ENCODE measurements at places on chromosomes 5 and 9.
A peak's percentile ranks its signal among the peaks of the same experiment; 100 is the strongest.

DNA sequence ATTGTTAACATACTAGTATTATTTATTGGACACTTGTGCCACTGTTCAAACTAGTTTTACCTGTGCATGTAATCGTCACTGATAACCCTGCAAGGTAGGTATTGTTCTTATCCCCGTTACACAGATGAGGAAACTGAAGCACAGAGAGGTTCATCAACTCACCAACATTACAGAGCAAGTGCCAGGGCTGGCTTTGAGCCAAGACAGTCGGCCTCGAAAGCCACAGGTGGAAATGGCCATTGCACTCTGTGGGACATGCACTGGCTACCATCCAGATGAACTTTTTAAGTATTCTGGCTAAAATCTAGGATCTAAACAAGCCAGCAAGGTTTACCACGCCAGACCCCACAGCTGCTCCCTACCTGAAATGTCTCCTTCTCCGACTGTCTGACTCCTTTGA lies 57.9 kb downstream of the TEX10 start:
- DNase-seq: no peak

DNA sequence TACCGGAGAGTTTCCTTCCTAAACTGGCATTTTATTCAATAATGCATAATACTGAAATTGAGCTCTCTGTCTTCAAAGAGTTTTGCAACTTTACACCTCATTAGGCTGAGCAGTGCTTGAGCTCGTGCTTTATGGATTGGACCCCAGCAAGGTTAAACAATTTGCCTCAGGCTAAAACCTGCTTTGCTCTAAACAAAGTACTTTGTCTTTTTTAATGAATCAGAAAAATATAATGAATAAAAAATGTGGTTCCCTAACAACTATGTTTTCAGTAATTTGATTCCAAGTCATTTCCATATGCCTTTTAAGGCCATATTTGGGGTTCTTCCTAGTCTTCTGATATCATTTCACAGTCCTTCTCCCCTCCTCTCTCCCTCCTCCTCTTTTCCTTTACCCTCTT lies 20.0 kb downstream of the ZNF366 start:
- no peak for DNase-seq

GRCh38 chr9:98324801-98325200 lies 69.4 kb upstream of the TBC1D2 start:
- no peak for DNase-seq

GRCh38 chr5:148992265-148992664 lies 70.6 kb downstream of the SH3TC2 start:
- no peak for DNase-seq

DNA sequence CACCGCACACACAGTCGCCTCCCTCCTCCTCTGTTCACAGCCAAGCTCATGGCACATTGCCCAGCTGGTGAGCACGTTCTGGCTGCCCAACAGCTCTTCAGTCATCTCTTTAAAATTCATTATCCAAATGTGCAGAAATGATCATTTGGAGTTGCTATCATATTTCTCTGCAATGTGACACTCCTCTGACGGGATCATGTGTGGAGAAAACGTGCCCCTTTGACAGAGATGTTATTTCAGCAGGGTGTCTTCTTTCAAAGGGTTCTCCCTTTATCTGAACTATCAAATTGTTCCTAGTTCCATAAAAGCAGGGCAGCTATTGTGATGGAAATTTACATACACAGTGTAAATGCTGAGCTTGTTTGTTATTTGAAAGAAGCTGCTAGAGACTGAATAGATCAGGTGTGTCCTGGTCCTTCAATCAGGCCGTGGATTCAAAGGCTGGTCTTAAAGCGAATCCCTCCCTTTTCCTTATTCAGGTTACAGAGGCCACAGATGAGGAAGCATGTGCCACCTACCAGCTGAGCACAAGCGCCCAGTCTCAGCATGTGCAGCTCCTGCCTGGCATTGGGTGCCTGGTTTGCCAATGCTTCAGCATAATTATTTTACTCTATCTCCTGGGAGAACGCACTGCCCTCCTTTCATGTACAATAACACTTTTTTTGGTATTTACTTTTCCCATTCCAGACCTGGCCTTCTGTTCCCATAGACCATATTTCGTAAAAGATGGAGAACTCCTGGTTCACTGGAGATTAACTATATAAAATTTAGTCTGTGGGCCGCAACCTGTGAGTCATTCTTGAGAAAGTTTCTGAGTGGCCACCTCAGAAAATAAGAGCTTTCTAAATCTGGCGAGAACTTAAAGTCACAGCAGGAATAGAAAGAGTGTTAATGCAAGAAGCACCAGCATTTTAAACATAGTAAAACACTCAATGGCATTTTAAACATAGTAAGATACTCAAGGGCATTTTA lies 433.7 kb downstream of the ENC1 start:
- DNase-seq: no peak

DNA sequence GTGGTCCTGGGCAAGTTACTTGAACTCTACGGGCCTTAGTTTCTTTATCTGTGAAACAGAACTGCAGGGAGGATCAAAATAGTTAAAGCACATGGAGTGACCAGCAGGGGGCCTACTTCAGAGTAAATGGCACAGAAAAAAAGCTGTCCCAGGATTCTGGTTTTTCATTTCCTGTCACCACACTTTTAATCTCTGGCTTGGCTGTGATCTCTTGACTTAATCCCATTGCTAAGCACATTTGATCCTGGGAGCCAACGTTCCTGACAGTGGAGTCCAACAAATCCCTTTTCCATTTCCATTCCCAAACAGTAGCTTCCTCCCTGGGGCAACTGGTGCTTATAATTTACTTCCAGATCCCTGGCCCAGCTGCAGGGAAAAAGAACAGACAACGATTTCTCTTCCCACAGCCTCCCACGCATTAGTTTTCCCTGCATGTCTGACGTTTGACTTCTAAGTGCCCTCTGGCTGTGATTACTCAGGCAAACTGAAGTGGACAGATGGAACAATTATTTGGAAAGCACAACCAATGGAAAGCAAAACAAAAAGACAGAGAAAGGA lies 136.5 kb upstream of the STK32A start:
- DNase-seq: no peak

GRCh38 chr9:109143881-109144562 lies 23.0 kb downstream of the FRRS1L start:
- peak; percentile 45 for DNase-seq

- DNase-seq: no peak
Observed at GRCh38 chr9:125674981-125675973, 31.7 kb downstream of the MAPKAP1 start.

- DNase-seq: no peak
Observed at GRCh38 chr5:51033215-51033614, 350.0 kb upstream of the ISL1 start.

- DNase-seq: no peak
Observed at GRCh38 chr5:89956838-89957237, 452.7 kb downstream of the CETN3 start.

DNA sequence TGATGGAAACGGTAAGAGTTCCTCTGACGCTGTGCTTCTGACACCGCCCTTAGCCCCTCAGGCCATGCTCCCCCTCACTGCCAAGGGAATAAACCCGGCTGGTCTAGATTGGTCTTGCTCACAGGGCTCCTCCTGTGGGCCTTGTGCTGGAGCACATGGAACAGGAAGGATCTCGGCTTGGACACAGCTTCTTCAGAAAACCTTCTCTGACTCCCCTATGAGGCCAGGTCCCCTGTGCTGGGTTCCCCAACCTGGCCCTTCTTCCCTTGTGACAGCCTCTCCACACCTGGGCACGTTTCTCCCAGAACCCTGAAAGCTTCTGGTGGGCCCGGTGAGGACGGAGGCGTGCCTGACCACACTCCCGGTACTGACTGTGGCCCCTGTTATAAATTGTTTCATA lies 8.2 kb downstream of the SPATA31E1 start:
- DNase-seq: no peak

GRCh38 chr9:130421802-130422276 lies 22.9 kb upstream of the ASS1 start:
- no peak for DNase-seq

DNA sequence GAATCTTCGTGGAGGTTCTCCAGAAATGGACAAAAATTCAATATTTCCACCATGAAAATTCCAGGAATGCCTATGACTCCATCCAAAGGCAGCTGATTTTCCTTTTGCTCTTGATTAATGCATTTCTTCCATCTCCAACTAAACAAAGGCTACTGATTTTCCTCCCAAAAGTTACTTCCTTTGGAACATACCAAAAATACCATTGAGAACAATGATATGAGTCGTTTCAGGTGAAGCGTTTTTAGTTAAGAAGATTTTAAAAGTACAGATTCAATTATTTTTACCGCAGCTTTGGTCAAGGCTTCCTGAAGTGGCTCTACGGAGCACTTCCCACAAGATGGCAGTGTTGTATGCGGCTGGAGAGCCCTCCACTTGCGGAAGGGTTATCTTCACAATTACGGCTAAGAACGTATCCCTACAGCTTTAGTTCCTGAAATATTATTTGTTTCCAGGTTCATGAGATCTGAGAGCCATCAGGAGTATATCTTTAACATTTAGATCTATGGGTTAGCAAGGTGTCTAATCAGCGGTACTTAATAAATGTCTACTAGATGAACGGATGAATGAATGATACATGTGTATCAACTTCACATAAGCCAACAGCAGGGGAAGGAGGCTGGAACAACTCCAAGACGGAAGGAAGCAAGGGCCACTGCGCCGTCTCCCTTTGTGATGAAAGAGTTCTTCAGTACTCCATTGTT lies 35.9 kb upstream of the ARSB start:
- DNase-seq: peak; percentile 15

- DNase-seq: no peak
Observed at GRCh38 chr9:16075696-16076095, 522.9 kb downstream of the CCDC171 start.

GRCh38 chr9:125243792-125244260 lies 2.7 kb upstream of the HSPA5 start:
- DNase-seq: no peak

- peak; percentile 35 for DNase-seq
Observed at GRCh38 chr5:37111426-37112382, 137.5 kb downstream of the CPLANE1 start.

GRCh38 chr9:72648324-72649126 lies 127.1 kb downstream of the TMC1 start:
- no peak for DNase-seq

GRCh38 chr9:13705373-13705772 lies 425.9 kb upstream of the MPDZ start:
- no peak for DNase-seq

GRCh38 chr5:138972836-138973235 lies 97.7 kb upstream of the LRRTM2 start:
- no peak for DNase-seq

DNA sequence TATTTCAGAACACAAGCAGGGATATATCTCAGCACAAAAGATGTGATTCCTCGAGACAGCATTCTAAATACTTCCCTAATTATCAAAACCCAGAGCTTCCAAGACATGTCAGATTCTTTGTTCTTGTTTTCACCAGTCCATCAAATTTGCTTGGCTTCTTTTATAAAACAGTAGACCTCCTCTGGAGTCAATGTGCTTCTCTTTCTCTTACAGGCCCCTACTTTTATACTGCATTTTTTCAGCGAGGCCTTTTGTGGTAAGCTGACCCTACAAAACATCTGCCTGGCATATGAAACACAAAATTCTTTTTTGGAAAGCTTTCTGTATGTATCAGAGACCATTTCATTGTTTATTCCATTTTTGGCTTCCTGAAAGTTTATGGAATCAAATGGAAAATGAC lies 81.8 kb downstream of the ARSB start:
- no peak for DNase-seq

GRCh38 chr5:72829707-72830106 lies 13.2 kb downstream of the TNPO1 start:
- DNase-seq: no peak

GRCh38 chr9:33228606-33229005 lies 11.4 kb upstream of the SPINK4 start:
- DNase-seq: no peak

GRCh38 chr5:147396070-147396823 lies 113.6 kb downstream of the DPYSL3 start:
- no peak for DNase-seq

Measured in GM18507 (cell line).